ENCODE measurements at places on chromosomes 5 and 9. TPM values are rescaled to one million over a fixed set of nuclear protein-coding genes. Genes with fewer than 3 reads are reported as not detected.

FOXD4L5 gene
- total RNA-seq = 0.11 TPM

CA9 gene
- total RNA-seq = not detected

ANKRD55 gene
- not detected for total RNA-seq

MSH3 gene
- total RNA-seq = 16.1 TPM
